ENCODE measurements at places on chromosomes 5 and 9.

DNA sequence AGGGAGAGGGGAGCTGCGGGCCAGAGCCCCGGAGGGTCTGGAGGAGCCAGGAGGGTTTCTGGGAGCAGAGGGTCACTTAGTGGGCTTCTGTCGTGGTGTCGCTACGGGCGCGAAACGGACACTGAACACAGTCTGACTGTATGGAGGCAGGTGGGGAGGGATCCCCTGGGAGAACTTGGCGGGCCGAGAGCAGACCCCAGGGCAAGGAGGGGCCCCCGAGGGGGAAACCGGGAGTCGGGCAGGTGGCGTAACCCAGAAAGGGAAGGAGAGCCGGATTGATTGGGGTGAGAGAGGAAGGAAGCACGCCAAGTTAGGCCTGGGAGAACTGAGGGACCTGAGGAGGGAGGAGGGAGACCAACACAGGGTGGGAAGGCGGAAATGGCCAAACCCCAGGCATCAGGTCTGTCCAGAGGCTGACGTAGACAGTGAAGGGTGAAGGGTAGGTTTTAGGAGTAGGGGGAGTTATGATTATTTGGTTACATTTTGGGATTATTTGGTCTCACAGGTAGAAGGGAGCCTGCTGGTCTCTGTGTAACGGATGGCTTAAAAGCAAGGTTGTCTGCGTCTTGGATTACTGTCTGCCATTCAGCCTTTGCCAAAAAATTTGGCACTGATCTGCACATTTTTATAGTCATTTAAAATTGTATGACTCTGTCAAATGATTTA, 3.3 kb upstream of the MSMP start:
- DNase-seq = peak; percentile 28

GRCh38 chr9:120870206-120870605, 6.8 kb downstream of the PHF19 start:
- DNase-seq = no peak

DNA sequence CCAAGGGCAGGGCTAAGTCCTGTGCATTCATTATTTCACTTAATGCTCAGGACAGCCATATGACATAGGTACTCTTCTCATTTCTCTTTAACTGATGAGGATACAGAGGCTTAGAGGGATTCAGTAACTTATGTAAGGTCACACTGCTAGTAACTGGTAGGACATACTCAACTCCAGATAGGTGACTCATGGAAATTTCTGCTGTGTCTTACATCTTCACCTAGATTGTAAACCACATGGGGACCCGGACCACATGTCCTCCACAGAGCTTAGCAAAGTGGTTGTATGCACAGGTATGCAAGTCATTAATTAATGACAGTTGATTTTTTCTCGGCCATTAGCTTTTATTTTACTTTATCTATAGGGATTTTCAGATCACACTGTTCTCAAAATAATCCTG, 29.3 kb downstream of the SLC1A1 start:
- DNase-seq = peak; percentile 45

- no peak for DNase-seq
Measured at GRCh38 chr9:134777153-134777552, 103.5 kb upstream of the FCN2 start.

GRCh38 chr9:72753266-72753893, 199.5 kb downstream of the ALDH1A1 start:
- no peak for DNase-seq

DNA sequence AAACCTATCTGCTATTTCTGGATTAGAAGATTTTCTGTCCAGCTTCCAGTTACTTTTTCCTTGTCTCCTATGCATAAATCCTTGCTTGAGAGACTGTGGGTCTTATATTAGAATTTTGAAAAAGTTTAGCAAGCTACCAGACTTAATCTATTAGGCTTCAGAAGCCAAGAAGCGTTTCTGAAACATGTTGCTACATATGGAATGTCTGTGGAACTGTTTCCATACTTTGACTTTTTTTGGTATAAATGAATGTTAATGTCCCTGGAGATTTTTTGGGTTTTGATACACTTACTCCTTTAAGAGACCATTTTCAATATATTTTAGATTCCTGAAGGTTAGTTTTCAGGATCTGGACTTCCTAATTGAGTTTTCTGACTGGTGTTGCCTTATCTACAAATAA, 191.4 kb upstream of the SGCD start:
- DNase-seq = no peak

- peak; percentile 41 for DNase-seq
Measured at GRCh38 chr5:168528521-168529373, at the start of gene FBLL1. Gene FBLL1 (plus strand): TSS chr5:168529305. CDS start chr5:168529505, 200 bp downstream.

DNA sequence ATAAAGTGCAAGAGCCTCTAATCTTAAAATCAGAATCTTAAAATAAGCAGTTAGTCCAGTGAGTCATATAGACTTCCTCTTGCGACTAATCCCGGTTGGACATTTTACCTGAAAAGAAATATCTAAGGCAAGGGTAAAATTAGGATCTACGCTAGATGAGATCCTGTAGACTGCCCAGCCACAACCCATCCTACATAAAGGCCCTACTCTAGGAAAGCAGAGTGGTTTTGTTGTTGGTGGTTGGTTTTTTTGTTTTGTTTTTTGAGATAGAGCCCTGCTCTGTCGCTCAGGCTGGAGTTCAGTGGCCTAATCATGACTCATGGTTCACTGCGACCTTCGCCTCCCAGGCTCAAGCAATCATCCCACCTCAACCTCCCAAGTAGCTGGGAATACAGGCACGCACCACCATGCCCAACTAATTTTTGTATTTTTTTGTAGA, 6.9 kb downstream of the TSC1 start:
- DNase-seq = no peak

GRCh38 chr5:169706071-169706470, 69.0 kb downstream of the DOCK2 start:
- no peak for DNase-seq

Data from activated CD4-positive, alpha-beta T cell treated with anti-CD3 and anti-CD28 coated beads for 48 hours (primary cell).